Activated CD4-positive, alpha-beta T cell treated with anti-CD3 and anti-CD28 coated beads, Interleukin-2, amount 50 U/mL, for 16 hours (primary cell): ENCODE measurements at places on chromosomes 6 and 20.

GRCh38 chr6:15292721-15293302, 46.9 kb downstream of the JARID2 start:
- DNase-seq = no peak

DNA sequence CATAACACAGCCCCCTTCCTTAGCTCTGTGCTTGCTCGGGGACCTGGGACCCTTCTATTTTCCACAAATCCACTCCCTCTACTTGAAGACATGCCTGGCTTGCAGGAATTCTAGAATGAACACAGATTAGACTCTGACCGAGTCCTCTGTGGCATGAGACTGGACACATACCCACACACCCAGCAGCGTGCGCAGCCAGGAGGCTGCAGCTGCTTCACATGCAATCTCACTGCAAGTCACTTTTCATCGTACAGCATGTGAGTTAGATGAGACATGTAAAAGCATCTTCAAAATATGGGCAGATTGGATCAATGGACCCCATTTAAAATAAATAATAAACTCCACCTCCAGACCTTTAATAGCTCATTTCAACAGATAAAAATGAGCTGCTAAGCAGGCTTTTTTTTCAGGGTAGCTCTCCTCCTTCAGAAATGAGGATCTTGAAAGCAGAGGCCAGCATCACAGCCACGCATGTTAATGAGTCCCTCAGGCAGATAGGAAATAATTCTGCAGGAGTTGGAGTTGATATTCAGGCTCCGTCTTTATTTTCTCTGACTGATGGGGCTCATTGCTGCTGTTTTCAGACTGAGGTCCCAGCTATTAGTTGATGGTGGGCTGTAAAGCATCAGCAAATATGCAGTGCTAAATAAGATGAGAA, 215.1 kb upstream of the GGTLC1 start:
- no peak for DNase-seq

DNA sequence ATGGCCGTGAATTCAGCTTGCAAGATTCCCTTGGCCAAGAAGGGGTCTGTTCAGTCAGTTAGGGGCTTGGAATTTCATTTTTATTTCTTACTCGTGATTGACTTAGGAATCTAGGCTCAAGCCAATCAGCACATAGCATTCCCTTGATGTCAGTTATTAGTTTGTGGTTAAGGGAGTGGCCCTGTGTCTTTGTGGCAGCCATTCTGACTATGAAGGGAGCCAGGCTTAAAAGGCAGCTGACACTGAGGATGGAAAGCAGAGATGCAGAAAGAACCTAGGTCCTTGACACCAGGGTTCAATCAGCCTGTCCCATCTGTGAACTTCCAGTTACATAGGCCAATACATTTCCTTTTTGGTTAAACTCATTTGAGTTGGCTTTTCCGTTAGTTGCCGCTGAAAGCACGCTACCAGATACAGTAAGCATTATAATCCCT, 48.1 kb downstream of the MCUR1 start:
- no peak for DNase-seq

GRCh38 chr20:1831096-1831495, 64.1 kb upstream of the SIRPA start:
- DNase-seq = no peak

DNA sequence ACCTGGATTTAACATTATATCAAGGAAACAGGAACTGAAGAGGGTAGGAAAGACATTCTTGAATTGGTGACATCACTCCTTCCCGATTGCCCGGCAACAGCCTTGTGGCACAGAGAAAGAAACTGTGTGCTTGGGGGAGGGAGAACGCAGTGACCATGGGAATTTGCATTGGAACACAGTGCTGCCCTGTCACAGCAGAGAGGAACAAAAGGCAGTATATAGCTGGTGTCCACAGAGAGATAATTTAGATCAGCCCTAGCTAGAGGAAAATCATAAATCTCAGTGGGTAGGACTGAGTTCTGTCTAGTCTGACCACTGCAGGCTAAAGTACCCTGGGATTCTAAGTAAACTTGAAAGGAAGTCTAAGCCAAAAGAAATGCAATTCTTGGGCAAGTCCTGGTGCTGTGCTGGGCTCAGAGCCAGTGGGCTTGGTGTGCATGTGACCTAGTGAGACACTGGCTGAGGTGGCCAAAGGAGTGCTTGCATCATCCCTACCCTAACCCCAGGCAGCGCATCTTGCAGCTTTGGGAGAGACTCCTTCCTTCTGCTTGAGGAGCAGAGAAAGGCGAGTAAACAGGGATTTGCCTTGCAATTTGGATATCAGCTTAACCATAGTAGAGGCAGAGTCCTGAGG, 697.6 kb downstream of the HACE1 start:
- DNase-seq = no peak

DNA sequence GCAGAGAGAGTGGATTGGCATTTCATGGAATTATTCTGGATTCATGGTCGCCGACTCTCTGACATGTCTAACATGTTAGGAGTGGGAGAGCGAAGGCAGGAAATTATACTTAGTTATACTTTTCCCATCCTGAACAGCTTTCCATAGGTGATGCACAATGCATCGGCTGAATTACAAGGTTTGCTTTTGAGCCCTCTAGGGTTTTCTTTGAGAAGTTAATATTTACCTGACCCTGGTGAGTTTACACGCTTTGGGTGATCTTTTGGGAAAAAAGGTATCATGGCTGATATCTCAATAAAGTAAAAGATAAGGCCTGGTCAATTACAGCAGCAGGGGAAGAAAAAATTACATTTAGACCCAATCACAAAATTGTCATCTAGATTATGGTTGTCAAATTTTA, 14.0 kb upstream of the NKX2-2 start:
- DNase-seq = no peak

DNA sequence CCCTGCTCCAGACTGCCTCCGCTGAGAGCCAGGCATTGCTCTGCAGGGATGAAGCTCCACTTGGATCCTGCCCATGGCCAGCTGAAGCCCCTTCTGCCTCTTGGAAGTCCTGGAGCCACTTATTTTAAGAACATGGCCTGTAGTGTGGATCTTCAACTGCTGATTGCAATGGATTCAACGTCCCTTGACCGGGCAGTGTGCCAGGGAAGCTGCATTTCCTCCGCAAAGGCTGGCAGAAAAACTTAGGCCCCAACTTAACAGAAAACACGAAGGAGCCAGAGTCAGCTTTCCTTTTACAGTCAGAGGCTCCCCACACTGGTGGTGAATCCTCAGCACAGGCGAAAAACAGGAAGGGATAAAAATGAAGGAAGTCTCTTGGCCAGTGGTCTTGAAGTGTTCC, 26.3 kb upstream of the FOXQ1 start:
- DNase-seq = no peak
